ENCODE measurements at places on chromosomes 1 and 21.

GRCh38 chr21:36708286-36709029 is 9.5 kb downstream of the SIM2 start:
- no peak for DNase-seq

DNA sequence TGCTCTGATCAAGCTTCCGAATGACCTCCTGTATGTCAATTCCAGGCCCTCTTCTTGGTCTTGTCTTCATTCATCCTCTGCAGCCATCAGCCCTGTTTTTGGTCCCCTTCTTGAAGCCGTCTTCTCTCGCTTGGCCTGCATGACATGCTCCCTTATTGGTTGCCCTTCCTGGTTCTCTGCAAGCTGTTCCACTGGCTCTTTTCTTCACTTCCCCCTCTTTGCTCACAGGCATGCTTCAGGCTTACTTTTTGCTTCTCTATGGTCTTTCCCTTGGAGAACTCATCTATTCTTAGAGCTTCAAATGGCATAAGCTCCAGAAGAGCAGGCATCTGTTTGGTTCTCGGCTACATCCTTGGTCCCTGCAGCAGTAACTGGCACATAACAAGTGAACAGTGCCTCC is 38.8 kb downstream of the PDPN start:
- peak; percentile 51 for DNase-seq

- DNase-seq: no peak
These were observed 328.8 kb downstream of the PLA2G4A start for GRCh38 chr1:187157552-187157951.

DNA sequence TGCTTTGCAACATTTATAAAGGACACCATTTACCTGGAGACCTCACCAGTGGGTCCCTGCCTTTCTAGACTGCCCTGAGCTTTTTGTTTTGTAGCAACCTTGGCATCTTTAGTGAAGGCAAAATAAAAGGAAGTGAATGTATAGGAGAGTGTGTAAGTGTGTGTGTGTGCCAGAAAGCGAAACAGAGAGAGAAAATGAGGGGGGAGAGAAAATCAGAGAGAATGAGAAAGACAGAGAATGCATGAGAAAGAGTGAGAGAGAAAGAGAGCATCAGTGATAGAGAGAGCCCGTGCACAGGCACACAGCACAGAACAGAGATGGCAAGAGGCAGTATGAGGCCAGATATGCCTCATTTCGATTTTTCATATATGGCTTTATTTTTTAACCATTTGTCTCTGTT is 57.5 kb downstream of the HSD3B1 start:
- DNase-seq: peak; percentile 59

DNA sequence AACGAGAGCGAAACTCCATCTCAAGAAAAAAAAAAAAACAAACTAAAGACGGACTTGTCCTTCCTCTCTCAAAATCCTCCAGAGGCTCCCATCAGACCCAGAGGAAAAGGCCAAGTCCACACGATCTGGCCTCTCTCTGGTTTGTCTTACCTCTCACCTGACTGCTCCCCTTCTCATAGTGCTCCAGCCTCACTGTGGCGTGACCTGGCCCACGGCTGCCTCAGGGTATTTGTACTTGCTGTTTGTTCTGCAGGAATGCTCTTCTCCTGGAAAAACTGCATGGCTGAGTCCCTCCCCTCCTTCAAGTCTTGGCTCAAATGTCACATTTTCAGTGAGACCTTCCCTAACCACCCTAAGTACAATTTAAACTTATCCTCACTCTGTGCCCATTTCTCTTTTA is 8.0 kb upstream of the BRWD1 start:
- no peak for DNase-seq

GRCh38 chr21:46098303-46099141 is 610 bp downstream of the COL6A2 start:
- DNase-seq: no peak

DNA sequence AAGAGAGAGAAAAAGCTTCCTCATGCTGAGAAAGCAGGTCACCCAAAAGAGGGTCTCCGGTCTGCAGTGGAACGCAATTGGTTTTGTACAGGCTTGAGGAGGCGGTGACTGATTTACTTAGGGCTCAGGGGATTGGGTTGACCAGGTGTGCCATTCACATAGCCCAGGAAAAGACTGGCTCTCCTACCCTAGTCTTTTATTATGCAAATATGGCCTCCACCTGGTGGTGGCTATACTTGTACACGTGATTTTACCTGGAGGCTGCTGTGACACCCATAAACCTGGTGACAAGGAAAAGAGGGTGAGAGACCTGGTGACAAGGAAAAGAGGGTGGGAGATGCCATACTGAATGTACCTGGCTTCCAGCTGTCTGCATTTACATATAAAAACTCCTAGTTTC is 49.9 kb downstream of the DNTTIP2 start:
- no peak for DNase-seq

DNA sequence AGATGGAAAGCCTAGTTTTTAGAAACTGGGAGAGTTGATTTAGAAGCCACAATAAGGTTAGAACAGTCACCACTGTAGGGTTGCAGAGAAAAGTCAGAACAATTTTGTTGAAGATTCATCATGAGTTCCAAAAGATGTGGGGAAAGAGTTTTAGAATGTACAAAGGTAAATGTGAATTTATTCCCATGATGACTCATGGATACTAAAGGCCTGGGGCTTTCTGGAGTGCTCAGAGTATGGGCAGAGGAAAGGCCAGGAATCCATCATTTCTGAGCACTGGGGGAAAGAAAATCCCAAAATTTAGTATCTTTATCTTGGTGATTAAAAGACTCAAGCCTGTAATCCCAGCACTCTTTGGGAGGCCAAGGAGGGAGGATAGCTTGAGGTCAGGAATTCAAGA is 17.8 kb downstream of the YBX1 start:
- no peak for DNase-seq

- DNase-seq: no peak
These were observed 77.8 kb upstream of the KIAA0040 start for GRCh38 chr1:175270361-175270760.

DNA sequence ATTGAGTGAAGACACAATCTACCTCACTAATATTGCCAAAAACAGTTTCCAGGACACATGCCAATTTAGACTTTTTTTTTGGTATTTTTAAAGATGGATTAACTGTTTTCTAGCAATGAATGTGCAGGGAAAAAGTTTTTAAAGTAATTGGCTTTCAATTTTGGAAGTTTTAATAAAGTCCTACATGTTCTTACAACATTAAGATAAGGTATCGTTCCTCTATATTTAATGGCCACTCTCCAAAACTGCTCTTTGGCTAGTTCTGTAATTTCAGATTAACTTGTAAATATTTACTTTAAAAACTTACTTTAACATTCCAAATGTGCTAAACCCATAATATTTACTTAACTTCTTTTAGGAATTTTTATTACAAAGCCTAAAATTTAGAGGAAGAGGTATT is 1332.2 kb upstream of the PRMT6 start:
- no peak for DNase-seq
